ENCODE measurements at places on chromosomes 1 and 21. TPM values are rescaled to one million over a fixed set of nuclear protein-coding genes. Genes with fewer than 3 reads are reported as not detected.

DNA sequence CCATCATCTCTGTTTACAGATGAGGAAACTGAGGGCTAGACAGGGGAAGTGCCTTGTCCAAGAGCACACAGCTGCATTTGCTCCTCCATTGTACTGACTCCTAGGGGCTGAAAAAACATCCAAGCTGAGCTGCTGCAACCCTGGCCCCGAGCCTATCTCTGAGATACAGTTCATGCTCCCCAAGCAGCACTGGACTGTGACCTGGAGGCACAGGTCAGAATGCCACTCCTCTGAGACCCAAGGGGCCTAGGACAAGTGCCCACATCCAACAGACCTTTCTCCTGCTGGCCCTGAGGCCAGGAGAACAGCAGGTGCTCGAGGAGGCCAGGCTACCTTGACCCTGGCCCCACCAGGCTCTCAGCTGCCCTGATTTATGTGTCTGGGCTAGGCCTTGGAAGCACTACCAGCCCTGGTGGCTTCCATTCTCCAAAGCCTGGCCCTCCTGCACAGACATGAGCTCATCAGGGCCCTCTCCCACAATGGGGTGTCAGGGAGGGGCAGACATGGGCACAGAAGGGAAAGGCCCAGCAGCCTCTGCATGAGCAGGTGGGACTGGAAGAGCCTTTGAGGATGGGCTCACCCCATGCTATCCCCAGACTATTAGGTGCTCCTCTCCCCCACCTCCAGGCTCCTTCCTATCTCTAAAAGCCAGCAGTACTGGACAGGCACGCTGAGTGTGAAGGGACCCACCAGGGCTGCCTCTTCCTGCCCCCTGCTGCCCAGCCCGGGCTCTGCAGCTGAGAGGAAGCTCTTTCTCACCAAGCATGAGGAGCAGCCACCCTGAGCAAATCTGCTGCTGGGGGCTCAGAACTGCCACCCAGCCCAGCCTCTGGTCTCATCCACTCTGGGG is 18.8 kb downstream of the ADGRB2 start:
- H3K4me3 ChIP-seq = no peak overlapping the region
- no peak overlapping the region for H3K27ac ChIP-seq
- no peak for DNase-seq
- H3K36me3 ChIP-seq = no peaks in the 10 kb centered on the region

- no peaks in the 10 kb centered on the region for H3K36me3 ChIP-seq
- no peak for DNase-seq
- H3K27me3 ChIP-seq = no peaks in the 10 kb centered on the region
- no peak overlapping the region for H3K4me3 ChIP-seq
- peaks cover 12% of the 10 kb centered on the region for H3K4me1 ChIP-seq
- H3K27ac ChIP-seq = no peak overlapping the region
These were observed 49.5 kb downstream of the CHML start for GRCh38 chr1:241590719-241591118.

DNA sequence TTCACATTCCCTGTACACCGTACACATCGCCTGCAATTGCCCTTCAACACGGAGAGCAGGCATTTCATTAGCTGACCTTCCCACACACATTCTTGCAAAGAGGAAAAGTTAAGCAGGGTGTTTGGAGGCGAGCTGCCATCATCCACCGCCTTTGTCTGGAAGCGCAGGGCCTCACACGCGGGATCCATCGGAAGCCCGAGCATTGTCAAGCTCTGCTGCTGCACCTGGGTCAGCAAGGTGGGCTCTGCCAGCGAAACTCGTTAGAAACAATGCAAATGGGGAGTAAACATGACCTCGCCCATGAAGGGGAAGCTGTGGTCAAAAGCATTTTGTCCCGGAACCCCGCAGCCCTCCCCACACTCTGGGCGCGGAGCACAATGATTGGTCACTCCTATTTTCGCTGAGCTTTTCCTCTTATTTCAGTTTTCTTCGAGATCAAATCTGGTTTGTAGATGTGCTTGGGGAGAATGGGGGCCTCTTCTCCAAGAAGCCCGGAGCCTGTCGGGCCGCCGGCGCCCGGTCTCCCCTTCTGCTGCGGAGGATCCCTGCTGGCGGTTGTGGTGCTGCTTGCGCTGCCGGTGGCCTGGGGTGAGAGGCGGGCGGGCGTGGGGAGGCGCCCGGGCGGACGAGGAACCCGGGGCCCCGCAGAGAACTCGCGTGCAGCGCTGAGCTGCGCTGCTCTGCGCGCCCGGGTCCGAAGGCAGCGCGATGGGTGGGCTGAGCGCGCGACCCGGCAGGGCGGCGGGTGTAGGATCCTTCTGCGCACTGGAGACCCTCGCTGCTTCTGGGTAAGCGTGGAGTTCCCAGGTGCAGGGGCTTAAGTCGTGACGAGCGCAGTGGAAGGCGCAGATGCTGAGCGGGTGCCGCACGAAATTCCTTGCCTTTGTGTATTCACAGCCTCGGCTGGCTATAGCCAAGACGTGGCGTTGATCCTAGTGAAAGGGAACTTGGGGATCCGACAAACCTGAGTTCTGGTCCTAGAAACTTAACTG is at the start of gene CR1:
Gene CR1, plus strand, starts transcription at position 357 of the 992 bp plus-strand sequence. Its CDS starts 111 bp downstream, at position 468.
- DNase-seq = peak; percentile 3
- no peaks in the 10 kb centered on the region for H3K36me3 ChIP-seq
- peaks cover 22% of the 10 kb centered on the region for H3K27me3 ChIP-seq
- no peak within 1 kb of the TSS for H3K27ac ChIP-seq

GRCh38 chr1:22702296-22703085 is 8.1 kb upstream of the EPHB2 start:
- H3K4me3 ChIP-seq = no peak overlapping the region
- H3K27me3 ChIP-seq = no peaks in the 10 kb centered on the region
- peaks cover 7% of the 10 kb centered on the region for H3K4me1 ChIP-seq
- DNase-seq = no peak
- H3K27ac ChIP-seq = no peak overlapping the region
- no peaks in the 10 kb centered on the region for H3K36me3 ChIP-seq

DNA sequence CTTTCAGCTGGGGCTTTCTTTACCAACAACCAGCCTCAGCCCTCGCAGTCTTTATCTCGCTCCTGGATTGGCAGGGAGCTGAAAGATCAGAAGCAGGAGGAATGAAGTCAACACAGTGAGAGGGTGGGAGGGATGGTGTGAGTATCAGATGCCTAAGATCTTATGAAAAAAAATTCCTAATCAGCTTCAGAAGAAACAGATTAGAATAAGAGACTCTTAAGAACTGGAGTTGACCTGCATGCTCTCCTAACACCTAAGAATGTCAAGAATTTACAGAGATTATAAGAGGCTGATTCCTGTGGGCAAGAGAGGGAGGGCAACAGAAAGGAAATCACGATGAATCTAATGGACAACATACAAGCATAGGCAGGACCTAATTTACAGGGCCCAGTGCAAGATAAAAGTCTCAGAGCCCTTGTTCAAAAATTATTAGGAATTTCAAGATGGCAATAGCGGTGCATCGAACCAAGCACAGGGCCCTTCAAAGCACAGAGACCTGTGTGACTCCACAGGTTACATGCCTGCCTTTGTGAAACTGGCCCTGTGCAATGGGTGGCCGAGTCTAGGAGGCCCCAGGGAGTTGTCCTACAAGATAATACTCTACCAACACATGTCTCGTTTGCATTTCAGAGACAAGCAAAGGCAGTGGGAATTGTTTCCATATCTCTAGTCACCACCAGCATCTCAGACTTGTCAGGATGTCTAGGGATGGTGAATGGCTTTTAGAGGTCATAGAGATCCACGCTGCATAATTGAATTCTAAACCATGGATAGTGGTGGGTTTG is 65.3 kb upstream of the PPP2R5A start:
- H3K27me3 ChIP-seq = no peaks in the 10 kb centered on the region
- no peak overlapping the region for H3K4me3 ChIP-seq
- peak; percentile 82 for DNase-seq
- no peak overlapping the region for H3K27ac ChIP-seq
- peaks cover 18% of the 10 kb centered on the region for H3K4me1 ChIP-seq

- no peak overlapping the region for H3K27ac ChIP-seq
- H3K4me1 ChIP-seq = peaks cover 51% of the 10 kb centered on the region
- peaks cover 6% of the 10 kb centered on the region for H3K36me3 ChIP-seq
- H3K4me3 ChIP-seq = no peak overlapping the region
- no peaks in the 10 kb centered on the region for H3K27me3 ChIP-seq
These were observed 10.4 kb downstream of the SKI start for GRCh38 chr1:2238361-2239012.

- no peak overlapping the region for H3K27ac ChIP-seq
- H3K4me3 ChIP-seq = no peak overlapping the region
- no peaks in the 10 kb centered on the region for H3K4me1 ChIP-seq
- no peaks in the 10 kb centered on the region for H3K27me3 ChIP-seq
These were observed 84.3 kb downstream of the PTGS2 start for GRCh38 chr1:186595969-186596368.

DNA sequence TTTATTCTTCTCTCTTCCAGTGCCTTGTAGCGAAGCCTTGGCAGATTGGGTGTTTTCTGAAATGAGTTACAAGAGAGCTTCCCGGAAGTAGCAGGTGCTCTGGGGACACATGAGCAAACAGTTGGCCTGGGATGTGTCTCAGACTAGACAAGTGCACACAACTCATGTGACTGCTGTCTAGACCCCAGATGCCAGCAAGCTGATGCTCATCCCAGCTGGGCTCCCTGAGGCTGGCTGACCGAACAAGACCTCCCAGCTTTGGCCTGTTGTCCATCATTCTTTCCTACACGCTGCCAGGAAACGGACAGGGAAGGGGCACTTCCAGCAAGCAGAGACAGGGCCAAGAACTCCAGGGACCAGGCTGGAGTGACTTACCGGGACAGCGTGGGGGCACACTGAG is 18.7 kb upstream of the CSF1 start:
- H3K27me3 ChIP-seq = no peaks in the 10 kb centered on the region
- peaks cover 27% of the 10 kb centered on the region for H3K4me1 ChIP-seq
- no peaks in the 10 kb centered on the region for H3K36me3 ChIP-seq
- DNase-seq = no peak
- no peak overlapping the region for H3K27ac ChIP-seq
- H3K4me3 ChIP-seq = no peak overlapping the region

DNA sequence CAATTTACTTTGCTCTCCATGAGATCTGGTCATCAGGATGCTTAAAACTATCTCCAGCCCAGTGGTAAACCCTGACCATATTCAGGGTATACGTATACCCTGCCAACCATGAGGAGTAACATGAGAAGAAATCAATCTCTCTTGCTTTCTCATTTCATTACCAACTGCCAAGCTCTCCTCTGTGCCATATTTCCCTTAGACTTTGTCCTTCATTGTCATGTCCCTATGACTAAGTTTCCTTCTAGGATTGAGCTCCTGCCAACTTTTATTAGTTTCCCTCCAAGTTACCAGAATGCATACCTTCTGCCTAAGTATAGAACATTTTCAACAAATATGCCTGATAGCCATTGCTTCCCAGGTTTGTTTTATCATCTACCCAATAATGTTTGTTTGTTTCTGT is 1113.9 kb upstream of the B3GALT2 start:
- no peaks in the 10 kb centered on the region for H3K27me3 ChIP-seq
- no peaks in the 10 kb centered on the region for H3K4me1 ChIP-seq
- DNase-seq = no peak
- H3K36me3 ChIP-seq = no peaks in the 10 kb centered on the region
- H3K27ac ChIP-seq = no peak overlapping the region

- no peaks in the 10 kb centered on the region for H3K36me3 ChIP-seq
- H3K27me3 ChIP-seq = no peaks in the 10 kb centered on the region
- no peak overlapping the region for H3K4me3 ChIP-seq
- DNase-seq = no peak
These were observed 67.5 kb upstream of the ACTRT2 start for GRCh38 chr1:2953688-2954285.

TNFRSF8 gene
- total RNA-seq = 0.22 TPM

PTGS2 gene
- total RNA-seq = 2.5 TPM

C8A gene
- not detected for total RNA-seq

ARTN gene
- 1.2 TPM for total RNA-seq

MASP2 gene
- total RNA-seq = 0.73 TPM

BSDC1 gene
- 73.1 TPM for total RNA-seq

AGMAT gene
- total RNA-seq = 0.53 TPM
